ENCODE measurements at places on chromosomes 13 and 19.

- peak; percentile 78 for DNase-seq
Observed at GRCh38 chr13:57624565-57625435, 6.7 kb upstream of the PCDH17 start.

DNA sequence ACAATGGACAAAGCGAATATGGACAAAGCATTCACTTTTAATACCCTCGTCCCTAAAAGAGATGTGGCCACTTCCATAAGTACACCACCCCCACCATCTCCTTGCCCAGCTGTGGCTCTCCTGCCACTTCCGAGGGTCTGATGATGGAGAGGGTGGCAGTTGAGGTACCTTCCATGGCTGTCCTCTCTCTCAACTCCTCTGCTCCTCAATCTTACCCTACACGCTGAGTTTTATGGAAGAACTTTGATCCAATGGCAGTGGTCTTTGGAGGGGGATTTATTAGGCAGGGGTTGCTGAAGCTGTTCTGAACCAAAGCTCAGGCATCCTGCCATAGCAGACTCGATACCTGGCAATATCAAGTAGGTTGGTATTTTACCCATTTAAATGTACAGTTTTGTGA is 413.0 kb downstream of the TSHZ3 start:
- no peak for DNase-seq

GRCh38 chr13:74070065-74070464 is 64.1 kb downstream of the KLF12 start:
- DNase-seq, result no peak

DNA sequence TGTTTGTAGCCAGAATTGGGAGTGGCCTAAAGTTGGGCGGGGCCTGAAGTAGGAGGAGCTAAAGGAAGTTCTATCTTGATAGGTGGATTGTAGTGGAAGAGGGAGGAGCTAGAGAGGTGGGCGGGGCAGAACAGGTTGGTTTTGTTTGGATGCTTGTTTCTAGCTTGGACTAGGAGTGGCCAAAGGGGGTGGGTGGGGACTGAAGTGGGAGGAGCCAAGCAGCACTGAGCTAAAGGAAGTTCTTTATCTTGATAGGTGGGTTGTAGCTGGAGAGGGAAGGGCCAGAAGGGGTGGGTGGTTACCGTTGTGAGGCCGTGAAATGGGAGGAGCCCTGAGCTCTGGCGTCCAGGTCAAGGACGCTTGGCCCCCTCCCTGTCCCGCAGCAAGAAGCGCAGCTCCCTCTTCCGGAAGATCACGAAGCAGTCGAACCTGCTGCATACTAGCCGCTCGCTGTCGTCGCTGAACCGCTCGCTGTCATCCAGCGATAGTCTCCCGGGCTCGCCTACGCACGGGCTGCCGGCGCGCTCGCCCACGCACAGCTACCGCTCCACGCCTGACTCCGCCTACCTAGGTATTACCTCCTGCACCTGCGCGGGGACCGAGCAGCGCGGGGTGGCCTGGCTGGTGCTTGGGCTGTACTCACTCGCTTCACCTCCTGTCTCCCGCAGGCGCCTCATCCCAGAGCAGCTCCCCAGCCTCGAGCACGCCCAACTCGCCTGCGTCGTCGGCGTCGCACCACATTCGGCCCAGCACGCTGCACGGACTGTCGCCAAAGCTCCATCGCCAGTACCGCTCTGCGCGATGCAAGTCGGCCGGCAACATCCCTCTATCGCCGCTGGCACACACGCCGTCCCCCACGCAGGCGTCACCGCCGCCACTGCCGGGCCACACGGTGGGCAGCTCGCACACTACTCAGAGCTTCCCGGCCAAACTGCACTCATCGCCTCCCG is 8.0 kb downstream of the DNASE2 start:
- no peak for DNase-seq

DNA sequence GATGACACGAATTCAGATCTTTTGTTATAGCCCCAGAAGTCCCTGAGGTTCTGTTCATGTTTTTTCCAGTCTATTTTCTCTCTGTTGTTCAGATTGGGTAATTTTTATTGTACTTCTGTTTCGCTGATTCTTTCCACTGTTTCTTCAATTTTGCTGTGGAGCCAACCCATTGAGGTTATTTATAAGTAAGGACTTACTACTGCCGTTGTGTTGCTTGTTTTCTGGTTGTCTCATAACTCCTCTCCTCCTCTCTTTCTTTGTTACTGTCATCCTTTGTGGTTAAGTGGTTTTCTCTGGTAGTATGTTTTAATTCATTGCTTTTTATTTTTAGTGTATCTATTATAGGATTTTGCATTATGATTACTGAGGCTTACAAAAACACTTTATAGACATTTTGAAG is 48.7 kb upstream of the GAS6 start:
- no peak for DNase-seq

GRCh38 chr13:83048419-83048818 is 833.9 kb downstream of the SLITRK1 start:
- DNase-seq, result no peak

- DNase-seq, result no peak
Observed at GRCh38 chr13:104357672-104358354, 1291.6 kb upstream of the SLC10A2 start.

DNA sequence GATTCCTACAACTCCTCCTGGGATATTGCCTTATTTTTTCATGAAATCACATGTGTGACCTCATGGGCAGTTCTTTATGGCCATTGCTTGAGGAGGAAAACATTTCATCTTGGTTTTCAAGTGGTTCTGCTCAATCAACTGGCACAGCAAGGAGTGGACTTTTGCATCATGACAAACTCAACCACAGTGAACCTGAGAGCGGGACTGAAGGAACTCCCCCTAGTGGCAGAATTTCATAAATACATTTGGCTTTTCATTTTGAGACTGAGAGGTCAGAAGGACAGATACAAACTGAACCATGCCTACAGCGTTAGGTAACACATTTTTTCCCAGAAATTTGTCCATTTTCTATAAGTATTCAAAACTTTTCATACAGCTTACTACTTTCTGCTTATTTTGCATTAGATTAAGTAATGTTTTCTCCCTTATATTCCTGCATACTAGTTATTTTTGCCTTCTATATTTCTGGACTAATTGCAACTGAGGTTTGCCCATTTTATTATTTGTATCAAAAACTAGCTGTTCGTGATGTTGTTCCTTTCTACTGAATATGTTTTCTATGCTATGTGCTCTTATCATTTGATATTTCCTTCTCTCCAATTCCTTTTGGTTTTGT is 13.4 kb upstream of the SIGLEC12 start:
- DNase-seq, result peak; percentile 1

GRCh38 chr19:58181902-58182576 is 822 bp upstream of the ZNF274 start:
- DNase-seq, result peak; percentile 61

- no peak for DNase-seq
Observed at GRCh38 chr19:49977881-49978280, 16.9 kb upstream of the SIGLEC11 start.

DNA sequence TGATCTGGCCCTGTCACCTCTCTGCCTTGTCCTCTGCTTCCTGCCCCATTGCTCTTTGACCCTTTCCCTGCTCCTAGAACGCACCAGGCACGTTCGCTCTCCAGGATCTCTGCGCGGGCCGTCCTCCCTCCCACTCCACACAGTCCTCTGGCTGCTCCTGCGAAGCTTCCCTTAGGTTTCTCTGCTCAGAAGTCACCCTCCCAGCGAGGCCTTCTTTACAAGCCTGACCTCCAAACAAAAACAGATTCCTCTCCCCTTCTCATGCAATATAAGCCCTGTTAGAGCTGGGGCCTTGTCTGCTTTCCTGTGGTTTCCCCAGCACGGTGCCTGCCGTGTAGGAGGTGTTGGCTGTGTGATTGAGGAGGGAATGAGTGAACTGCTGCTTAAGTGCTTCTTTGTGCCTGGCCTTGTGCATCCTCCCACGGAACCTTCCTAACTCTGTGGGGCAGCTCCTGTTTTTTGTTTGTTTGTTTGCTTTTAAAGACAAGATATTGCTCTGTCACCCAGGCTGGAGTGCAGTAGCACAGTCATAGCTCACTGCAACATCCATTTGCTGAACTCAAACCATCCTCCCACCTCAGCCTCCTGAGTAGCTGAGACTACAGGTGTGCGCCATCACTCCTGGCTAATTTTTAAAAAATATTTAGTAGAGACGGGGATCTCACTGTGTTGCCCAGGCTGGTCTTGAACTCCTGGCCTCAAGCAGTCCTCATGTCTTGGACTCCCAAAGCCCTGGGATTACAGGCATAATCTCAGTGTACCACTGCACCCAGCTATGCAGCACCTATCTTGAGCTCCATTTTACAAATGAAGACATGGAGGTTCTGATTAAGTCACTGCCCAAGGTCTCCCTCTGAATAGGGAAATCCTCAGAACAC is 82.0 kb downstream of the SIPA1L3 start:
- no peak for DNase-seq

GRCh38 chr13:98672947-98673613 is 79.4 kb downstream of the SLC15A1 start:
- DNase-seq, result peak; percentile 57

- DNase-seq, result peak; percentile 56
Observed at GRCh38 chr19:15449620-15450527, at the start of gene WIZ. Gene WIZ, minus strand, starts transcription at chr19:15449956. Its CDS starts 1,649 bp downstream, at chr19:15448307.

DNA sequence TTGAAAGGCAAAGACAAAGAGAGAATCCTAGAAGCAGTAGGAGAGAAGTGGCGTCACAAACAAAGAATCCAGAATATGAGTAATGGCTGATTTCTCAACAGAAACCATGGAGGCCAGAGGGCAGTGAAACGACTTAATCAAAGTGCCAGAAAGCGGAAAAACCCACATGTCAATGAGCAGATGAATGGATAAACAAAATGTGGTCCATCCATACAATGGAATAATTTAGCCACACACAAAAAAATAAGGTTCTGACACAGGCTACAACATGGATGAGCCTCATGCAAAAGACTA is 52.2 kb upstream of the RANBP3 start:
- DNase-seq, result no peak

GRCh38 chr13:73677048-73677601 is 457.1 kb downstream of the KLF12 start:
- DNase-seq, result peak; percentile 3

DNA sequence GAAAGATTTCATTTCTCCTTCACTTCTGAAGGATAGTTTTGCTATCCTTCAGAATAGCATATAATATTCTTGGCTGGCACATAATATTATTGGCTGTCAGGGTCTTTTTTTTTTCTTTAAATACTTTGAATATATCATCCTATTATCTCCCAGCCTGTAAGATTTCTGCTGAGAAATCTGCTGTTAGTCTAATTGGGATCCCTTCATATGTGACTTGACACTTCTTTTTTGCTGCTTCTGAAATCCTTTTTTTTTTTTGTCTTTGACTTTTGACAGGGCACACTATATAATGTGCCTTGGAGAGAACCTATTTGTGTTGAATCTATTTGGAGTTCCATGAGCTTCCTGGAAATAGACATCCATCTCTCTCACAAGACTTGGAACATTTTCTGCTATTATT is 136.9 kb upstream of the UBL3 start:
- no peak for DNase-seq

DNA sequence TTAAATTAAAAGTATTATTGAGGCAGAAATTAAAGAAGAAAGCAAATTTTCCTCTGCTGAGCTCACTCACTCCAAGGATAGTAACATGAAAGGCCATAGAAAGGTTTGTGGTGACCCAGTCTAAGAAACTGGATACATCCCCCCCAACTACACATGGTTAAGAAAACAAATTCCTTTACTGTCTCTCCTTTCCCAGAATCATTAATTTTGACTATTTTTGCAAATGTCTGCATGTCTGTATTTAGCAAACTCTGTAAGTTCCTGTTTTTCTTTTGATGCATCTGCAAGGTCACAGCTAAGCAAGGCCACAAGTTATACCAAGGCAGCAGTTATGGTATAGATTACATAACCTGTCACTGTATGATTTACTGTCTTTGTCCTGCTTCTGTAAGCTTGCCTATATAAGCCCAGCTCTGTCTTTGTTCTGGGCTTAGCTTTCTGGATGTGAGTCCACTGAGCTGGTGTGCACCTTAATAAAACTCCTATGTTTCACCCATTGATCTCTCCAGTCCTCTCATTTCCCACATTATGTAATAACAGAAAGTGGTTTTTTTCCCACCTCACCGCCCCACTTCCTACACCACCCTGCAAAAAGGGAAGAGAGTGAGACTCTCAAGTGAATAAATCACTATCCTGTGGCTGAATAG is 8.5 kb upstream of the ZNF83 start:
- no peak for DNase-seq

DNA sequence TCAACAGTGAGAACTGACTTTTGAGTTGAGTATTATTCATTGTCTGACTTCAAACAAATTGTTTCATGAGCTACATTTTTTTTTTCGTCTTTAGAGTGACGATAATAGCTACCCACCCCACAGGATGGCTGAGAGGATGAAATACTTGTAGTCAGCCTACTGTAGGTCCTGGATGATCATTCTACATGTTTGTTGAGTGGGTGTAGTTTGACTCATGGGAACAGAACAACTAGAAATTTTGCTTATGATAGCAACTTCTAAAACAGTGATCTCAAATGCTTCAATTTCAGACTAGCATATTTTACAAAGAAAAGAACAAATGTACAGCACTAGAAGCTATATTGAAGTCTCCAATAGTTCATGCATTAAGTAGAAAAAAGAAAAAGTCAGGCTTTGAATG is 651.8 kb downstream of the PCDH9 start:
- no peak for DNase-seq

GRCh38 chr19:1840541-1841115 is 7.7 kb downstream of the REXO1 start:
- no peak for DNase-seq

- DNase-seq, result no peak
Observed at GRCh38 chr19:16739546-16739945, 19.9 kb downstream of the NWD1 start.

GRCh38 chr19:10320602-10321416 is 5.0 kb upstream of the FDX2 start:
- no peak for DNase-seq

DNA sequence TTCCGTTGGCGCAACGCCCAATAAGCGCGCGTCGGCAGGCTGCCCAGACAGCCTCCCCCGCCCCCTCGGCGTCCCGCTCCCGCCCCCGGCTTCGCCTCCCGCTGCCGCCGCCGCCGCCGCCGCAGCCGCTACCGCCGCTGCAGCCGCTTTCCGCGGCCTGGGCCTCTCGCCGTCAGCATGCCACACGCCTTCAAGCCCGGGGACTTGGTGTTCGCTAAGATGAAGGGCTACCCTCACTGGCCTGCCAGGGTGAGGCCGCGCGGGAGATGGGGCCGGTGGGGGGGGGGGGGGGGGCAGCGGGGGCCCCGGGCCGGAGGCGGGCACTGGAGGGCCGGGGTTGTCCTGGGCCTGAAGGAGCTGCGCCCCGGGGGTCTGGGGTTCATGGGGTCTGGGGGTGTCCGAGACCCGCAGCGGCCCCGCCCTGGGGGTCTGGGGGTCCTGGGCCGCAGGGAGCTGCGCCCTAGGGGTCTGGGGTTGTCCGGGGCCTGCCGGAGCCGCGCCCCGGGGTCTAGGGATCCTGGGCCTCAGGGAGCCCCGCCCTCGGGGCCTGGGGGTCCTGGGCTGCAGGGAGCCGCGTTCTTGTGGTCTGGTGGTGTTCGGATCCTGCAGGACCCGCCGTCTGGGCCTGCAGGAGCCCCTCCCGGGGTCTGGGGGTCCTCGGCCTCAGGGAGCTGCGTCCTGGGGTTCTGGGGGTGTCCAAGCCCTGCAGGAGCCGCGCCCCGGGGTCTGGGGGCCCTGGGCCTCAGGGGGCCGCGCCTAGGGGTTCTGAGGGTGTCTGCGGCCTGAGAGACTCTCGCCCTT is at the start of gene HDGFL2:
Gene HDGFL2, plus strand, starts transcription at position 124 of the 801 bp plus-strand sequence. Its CDS starts 54 bp downstream, at position 178.
- DNase-seq, result no peak

Measured in NCI-H2081 (cell line).